ENCODE measurements at places on chromosomes 3 and 15.

DNA sequence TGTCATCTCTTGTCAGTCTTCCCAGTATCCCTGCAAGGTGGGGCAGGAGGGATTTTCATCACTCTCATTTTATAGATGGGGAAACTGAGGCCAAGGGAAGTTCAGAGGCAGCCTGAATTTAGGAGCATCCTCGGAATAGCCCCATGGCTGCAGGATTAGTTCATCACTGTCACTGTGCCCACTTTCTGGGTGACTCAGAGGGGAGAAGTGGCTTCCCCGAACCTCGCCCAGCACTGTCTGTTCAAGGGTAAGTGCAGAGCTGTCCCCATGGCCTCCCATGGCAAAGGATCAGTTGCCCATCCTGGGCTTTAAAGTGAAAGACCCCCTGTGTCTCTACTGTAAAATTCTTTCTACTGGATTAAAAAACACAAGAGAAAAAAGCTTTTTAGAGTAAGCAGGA lies 60.0 kb upstream of the SEC13 start:
- DNase-seq, result no peak

GRCh38 chr3:197468866-197469382 lies 86.8 kb downstream of the BDH1 start:
- no peak for DNase-seq

DNA sequence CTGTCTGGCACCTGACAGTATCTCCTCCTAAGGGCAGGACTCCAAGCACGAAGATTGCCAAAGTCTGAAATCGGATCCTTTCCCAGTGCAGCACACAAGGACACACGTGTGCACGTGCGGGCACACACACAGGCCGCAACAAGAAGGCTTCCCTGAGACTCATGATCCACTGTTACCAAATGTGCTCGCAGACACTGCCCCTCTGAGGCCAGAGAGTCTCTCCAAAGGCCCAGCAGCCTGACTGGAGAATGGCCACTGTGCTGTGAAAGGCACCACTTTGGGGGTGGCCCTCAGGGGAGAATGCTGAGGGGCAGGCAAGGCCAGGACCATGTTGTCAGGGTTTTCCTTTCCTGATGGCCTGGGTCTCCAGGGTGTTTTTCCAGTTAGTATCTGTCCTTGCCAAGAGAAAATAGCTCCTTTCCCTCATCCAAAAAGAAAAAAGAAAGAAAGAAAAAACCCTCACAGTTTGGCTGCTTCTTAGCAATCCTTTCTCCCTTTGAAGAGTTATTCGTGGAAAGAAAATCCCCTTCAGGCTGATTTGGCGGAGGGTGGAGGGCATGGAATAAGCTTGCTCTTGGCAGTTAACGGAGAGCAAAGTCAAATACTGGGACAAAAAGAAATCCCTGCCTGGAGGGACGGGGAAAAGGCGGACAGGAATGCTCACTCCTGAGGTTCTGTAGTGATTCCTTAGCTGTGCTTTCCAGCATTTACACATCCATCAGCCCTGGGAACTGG lies 112.2 kb upstream of the ETV5 start:
- DNase-seq, result no peak

DNA sequence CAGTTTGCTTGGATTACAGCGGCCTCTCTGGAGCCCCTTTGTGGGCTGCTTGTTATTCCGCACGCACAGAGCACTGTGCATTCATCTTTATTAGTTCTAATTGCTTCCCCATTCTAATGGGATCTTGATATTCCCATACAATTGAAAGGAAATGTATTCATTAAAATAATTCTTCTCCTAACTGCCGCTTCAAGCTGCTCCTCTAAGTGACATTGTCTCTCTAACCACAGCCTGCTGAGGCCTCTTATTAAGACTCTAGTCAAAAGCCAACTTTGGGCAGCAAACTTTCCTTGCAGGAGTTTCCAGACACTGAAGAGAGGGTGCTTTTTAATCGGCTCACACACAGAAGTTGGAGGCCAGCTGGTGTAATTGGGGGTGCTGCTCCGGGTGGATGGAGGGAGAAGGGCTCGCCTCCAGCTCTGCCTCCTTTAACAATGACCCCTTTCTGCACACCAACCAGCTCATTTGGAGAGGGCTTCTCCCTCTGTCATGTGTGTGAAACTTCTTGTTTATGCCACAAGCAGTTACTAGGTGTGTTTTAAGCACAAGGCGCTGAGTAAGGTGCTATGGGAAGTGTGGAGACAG lies 5.6 kb upstream of the MAGEF1 start:
- DNase-seq, result no peak

Data from KG1 (cell line).